ENCODE measurements at places on chromosomes 2 and 18.

- DNase-seq = no peak
Observed at GRCh38 chr2:30994227-30995056, 143.8 kb downstream of the GALNT14 start.

GRCh38 chr2:152694161-152694661 lies 23.1 kb downstream of the PRPF40A start:
- no peak for DNase-seq

GRCh38 chr2:239706367-239706766 lies 305.5 kb upstream of the HDAC4 start:
- DNase-seq = no peak

GRCh38 chr2:69578198-69578540 lies 65.4 kb downstream of the AAK1 start:
- no peak for DNase-seq

GRCh38 chr2:239678186-239678490 lies 277.3 kb upstream of the HDAC4 start:
- no peak for DNase-seq

- DNase-seq = no peak
Observed at GRCh38 chr2:163856941-163857340, 121.1 kb upstream of the FIGN start.

DNA sequence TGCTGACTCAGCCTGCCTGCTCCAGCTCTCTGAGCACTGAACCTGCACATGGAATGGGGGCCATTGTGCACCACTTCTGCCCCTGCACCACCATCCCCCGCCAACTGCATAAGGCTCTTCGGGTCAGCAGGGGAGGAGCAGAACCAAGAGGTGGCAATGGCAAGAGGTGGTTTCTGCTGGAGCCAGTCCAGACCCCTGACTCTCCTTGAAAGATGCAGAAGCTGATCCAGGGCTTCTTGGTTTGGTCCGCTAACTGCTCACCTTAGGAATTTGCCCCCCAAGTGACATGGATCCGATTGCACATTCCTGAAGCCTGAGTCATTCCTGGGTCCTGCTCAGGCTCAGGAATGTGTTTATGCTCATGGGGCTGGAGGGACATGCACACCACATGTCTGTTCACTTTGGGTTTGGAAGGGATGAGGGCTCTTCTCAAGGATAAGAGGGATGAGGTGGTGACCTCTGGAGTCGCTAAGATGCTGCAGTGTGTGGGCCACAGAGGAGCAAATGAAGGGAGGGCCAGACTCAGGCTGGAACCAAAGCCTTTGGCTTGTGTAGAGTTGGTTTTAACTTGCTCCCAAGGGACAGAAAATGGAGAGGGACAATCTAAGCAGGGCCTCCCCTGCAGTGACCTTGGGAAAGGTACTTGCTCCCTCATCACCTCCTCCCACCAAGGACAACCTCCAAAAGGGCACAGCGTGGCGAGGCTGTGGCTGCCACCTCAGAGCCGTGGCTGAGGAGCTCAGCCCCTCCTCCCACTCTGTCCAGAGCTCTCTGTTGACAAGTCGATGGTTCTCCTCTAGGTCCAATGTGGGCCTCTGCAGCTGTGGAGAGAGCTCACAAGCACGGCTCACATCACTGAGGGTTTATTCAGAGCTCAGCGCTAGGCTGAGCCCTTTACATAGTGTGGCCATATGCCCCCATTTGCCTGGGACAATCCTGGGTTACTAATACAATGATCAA lies 66.2 kb downstream of the HS1BP3 start:
- no peak for DNase-seq

DNA sequence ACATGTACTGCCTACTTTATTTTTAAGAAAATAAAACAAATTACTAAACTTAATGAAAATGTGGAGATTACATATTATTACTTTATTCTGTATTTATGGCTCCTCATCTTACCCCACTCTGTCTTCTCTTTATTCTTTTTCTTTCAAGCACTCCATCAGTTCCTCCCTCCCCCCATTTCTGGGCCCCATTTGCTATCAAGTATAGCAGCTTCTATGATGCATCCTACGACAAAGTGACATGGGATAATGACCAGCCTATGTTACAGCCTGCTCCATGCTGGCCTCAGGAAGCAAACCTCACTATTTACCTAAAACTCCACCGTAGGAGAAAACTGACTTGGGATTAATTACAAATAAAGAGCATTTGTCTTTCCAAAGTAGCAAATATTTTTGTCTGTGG lies 58.8 kb downstream of the RND3 start:
- DNase-seq = no peak

- no peak for DNase-seq
Observed at GRCh38 chr2:158317642-158318041, 138.9 kb downstream of the CCDC148 start.

DNA sequence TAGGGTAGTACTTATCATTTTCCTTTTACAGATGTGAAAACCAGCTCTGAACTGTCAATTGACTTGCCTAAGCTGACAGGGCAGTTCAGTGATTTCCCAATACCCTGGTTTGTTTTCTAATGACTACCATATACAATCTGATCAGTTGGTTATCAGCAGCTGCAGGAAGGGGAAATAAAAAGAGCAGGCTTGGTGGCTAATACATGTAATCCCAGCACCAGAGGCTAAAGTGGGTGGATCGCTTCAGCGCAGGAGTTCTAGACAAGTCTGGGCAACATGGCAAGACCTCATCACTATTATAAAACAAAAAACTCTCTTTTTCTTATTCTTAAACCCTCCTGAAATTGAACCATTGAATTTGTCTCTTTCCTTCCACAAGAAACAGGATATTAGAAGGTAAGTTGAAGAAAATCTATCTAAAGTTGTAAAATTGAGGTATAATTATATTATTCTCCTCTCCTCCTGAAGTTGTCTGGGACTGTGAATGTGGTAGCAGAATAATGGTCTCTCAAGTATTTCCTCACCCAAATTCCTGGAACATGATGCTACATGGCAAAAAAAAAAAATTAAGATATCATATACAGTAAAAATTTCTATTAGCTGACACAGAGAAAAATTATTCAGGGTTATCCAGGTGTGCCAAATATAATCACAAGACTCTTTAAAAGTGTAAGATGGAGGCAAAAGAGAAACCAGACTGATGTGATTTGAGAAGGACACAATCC lies 1441.6 kb downstream of the SUCLG1 start:
- no peak for DNase-seq

GRCh38 chr2:164847981-164848741 lies 6.5 kb upstream of the COBLL1 start:
- DNase-seq = no peak

- no peak for DNase-seq
Observed at GRCh38 chr2:157940024-157940423, 63.9 kb upstream of the ACVR1 start.

DNA sequence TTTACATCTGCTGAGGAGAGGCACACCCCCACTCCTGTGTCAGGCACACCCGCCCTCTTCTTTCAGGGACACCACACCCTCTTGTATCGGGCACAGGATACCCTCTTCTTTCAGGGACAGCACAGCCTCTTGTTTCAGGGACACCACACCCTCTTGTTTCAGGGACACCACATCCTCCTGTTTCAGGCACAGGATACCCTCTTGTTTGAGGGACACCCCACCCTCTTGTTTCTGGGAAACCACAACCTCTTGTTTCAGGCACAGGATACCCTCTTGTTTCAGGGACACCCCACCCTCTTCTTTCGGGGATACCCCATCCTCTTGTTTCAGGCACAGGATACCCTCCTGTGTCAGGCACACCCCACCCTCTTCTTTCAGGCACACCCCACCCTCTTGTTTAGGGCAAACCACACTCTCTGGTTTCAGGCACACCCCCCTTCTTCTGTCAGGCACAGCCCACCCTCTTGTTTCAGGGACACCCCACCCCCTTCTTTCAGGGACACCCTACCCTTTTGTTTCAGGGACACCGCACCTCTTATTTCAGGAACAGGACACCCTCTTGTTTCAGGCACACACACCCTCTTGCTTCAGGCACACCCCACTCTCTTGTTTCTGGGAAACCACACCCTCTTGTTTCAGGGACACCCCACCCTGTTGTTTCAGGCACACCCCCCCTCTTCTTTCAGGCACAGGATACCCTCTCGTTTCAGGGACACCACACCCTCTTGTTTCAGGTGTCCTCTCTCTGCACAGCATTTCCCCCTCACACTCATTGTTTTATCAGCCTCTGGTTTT lies 96.2 kb downstream of the TPO start:
- no peak for DNase-seq

- DNase-seq = no peak
Observed at GRCh38 chr2:207317378-207317984, 151.7 kb upstream of the KLF7 start.

- DNase-seq = no peak
Observed at GRCh38 chr18:48824231-48824970, 126.4 kb downstream of the SMAD7 start.

- DNase-seq = no peak
Observed at GRCh38 chr2:40405465-40405864, 46.4 kb downstream of the SLC8A1 start.

DNA sequence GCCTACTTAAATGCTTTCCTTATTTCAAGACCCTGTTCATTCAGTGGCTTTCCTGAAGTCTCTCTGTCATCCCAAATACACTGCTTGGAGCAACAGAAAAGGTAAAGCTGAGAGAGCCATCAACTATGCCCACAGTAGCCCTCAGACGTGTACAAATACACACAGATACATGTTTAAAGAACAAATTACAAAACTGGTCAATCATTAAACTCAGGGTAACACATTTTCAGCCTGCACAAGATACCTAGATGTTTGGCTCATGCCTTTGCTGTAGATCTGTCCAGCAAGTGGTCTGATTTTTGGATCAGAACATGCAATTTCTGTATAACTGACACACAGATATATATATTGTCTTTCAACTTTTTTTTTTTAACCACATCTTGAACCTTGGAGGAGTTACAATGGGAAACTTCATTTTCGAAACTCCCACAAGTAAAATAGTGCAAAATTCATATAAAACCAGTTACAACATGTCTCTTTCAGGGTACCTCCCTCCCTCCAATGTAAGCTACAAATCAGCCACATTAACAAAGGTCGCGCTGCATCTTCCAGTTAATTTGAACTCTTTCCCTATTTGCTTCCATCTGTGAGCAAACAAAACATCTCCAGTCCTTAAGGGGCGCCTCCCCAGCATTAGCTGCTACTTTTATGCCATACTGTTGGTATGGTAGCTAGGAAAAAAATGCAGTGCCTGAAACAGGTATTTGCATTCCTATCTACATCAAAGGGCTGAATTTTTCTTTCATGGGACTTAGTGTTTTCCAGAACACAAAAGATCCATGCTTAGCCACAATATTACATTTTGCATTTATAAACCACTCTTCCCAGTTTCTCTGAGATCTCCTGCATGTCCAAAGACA lies 311.9 kb downstream of the NRXN1 start:
- DNase-seq = no peak

- DNase-seq = no peak
Observed at GRCh38 chr2:104690255-104690984, 163.5 kb upstream of the POU3F3 start.

GRCh38 chr2:110126906-110127305 lies 11.3 kb upstream of the MALL start:
- no peak for DNase-seq

GRCh38 chr2:204871231-204871953 lies 326.1 kb downstream of the PARD3B start:
- no peak for DNase-seq

DNA sequence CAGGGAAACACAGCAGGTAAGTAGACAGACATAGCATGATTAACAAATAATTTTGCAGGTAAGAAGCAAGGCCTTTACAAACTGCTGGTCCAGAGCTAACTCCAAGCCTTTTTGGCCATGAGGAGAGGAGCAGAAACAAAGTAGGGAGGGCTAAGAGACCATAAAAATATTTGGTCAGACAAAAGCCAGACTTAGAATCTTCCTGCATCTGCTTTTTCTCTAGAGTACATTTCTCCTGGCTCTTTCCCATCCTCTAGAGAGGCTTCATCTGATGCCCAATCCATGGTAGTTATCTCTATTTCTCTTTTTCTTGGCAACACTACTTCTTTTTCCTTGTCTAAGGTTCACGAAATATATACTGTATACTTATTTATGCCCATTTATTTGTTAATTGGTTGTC lies 577.1 kb downstream of the PIK3C3 start:
- DNase-seq = no peak

GRCh38 chr18:66211749-66212148 lies 392.1 kb downstream of the CDH19 start:
- DNase-seq = no peak

All from esophagus squamous epithelium (tissue), 5 donors.